BJ (cell line): ENCODE measurements at places on chromosomes 7 and 10. TPM values are rescaled to one million over a fixed set of nuclear protein-coding genes. Genes with fewer than 3 reads are reported as not detected.

ASAH2 gene
- polyA plus RNA-seq: 0.32 and 2.5 TPM in 2 replicates

NODAL gene
- not detected in 2 replicates for polyA plus RNA-seq

FGFR2 gene
- 0.18 and 0.26 TPM in 2 replicates for polyA plus RNA-seq

GPR85 gene
- polyA plus RNA-seq: 2.6 and 4.8 TPM in 2 replicates

PPP1R9A gene
- polyA plus RNA-seq: 0.09 and 0.16 TPM in 2 replicates

SSC4D gene
- 0.71 and 0.92 TPM in 2 replicates for polyA plus RNA-seq

KCND2 gene
- polyA plus RNA-seq: not detected in 2 replicates

CYP2C19 gene
- not detected in 2 replicates for polyA plus RNA-seq

CYP2C9 gene
- polyA plus RNA-seq: not detected in 2 replicates

ARHGAP22 gene
- polyA plus RNA-seq: 6.4 and 7.2 TPM in 2 replicates

DNA sequence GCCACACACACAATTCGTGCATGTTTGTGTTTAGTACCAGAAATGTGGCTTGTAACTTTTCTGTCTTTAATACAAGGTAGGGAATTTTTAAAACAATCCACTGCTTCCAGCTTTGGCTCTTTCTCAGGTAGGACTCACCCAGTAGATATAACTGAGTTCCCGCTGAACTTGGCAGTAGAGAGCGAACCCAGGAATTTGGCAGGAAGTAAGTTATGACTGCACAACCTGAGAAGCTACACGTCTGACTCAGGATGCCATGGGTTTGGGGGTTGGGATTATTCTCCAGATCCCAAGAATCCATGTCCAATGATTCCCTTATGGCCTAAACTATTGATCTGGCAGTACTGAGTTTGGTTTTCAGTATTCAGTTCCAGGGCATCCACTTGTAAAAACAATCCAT, 499.7 kb downstream of the CALN1 start:
- no peak for DNase-seq

GRCh38 chr7:37683246-37684120, at the start of gene GPR141:
Gene GPR141, plus strand, starts transcription at chr7:37683766. Its CDS starts 56,628 bp downstream, at chr7:37740394.
- no peak for DNase-seq

DNA sequence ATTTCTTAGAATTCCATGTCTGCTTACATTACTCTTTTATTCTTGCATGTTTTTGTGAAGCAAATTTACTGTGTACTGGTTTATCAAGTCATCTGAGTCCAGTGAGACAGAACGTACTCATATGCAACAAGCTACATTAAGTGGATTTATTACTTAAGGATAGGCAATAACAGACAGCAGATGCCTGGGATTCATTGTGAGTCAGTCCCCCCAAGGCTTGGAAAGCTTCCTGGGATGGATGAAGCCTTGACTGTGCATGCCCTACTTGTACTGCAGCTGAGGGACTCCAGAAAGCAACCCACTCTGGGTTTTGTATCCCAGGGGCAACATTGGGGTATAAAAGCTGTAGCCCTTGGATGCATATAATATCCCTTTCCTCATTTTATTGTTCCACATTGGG, 113.4 kb upstream of the RAB18 start:
- DNase-seq: peak; percentile 83

DNA sequence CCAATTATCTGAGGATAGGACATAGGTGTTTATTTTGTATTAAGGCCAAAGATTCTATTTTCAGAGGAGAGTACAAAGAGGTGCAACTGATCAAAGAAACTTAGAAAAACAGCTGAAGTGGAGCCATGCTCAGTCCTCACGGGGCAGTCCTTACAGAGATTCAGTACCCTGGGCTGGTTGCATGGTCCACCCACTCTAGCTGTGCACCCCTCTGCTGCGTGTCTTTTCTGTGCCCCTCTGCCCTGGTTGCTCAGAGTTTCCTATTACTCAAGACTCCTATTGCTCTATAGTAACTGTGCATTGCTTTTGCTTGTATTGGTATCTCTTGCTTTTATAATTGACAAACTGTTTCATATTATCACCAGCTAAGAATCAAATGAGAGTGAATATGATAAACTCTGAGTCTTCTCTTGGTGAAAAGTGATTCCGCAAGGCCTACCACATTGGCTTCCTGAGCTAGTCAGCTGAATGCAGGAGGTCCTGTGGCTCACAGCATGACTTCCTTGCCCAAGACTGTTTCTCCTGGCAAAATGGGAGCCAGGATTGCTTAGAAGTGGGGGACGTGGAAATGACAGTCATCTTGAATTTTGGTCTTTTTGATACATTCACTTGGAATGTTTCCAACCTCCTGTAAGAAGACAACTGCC, 137.0 kb downstream of the GLCCI1 start:
- no peak for DNase-seq

DNA sequence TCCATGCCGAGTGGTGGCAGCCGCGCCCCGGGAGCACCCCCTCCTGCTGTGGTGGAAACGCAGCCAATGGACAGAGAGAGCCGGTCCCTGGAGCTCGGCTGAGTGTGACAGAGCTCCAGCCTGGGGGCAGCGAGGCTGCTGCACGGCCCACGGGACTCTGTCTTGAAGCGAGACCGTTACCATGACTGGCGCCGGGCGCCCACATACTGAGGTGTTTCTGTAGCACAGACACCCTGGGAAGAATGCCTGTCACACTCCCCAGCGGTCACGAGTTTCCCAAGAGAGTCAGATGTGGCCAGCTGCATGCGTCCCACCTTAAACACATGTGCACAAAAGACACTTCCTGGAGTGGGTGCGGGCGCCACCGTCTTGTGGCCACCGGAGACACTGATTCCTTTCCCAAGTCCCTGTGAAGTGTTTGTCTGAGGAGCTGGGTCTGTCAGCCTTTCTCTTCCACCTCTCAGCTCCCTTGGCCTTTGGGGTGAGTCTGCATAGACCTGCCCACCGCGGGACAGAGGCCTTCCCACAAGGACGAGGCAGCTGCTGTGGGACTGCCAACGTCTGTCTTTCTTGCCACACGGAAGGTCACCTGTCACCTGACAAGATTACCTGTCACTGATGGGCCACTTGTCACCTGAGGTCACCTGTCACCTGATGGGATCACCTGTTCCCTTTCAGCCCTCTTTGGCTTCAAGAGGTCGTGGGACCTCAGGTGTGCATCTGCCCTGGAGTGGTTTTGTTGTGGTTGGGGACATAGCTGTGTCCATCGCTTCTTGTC, 94.6 kb downstream of the DNAJB6 start:
- no peak for DNase-seq

DNA sequence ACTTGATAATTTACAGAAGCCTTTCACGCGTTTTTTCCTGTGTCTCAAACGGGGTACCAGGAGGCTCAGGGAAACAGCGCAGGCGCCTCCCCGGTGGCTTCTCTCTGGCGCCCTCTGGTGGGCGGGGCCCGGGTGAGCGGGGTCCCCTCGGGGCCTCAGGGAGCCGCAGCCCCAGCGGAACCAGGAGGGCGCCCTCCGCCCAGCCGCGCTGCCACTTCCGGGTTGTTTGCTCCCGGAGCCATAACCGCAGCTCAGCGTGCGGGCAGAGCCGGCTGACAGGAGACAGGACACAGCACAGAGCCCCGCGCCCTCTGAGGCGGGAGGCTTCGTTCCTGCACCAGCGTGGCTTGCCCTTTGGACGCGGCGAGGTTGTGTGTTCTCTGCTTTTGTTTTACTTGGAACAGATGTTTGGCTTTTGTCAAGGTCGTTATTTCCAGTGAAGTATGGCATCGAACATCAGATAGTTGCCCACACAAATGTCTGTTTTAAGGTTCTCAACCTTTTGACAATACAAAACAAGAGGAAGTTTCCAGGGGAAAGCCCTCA, 6.9 kb upstream of the CYP2E1 start:
- peak; percentile 10 for DNase-seq

- no peak for DNase-seq
Observed at GRCh38 chr10:100745882-100746783, 751 bp downstream of the PAX2 start.

GRCh38 chr10:103895411-103896186, 22.4 kb downstream of the STN1 start:
- DNase-seq: peak; percentile 50

DNA sequence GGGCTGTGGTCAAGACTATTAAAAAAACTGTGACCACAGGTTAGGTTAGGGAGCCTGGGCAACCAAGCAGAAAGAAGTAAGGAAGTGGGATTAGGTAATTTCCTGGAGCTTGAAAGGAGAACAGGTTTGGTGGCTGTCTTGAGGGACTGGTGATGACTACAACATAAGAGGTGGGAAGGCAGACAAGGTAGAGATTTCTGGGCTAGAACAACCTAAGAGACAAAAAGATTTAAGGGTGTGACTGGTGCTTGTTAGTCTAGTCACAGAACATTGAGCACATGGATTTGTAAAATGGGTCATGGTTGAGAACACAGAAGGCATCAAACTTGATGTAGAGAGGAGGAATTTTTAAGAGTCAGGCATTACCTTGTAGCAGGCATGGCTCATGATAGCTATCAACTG, 123.7 kb upstream of the ASAH2 start:
- no peak for DNase-seq

DNA sequence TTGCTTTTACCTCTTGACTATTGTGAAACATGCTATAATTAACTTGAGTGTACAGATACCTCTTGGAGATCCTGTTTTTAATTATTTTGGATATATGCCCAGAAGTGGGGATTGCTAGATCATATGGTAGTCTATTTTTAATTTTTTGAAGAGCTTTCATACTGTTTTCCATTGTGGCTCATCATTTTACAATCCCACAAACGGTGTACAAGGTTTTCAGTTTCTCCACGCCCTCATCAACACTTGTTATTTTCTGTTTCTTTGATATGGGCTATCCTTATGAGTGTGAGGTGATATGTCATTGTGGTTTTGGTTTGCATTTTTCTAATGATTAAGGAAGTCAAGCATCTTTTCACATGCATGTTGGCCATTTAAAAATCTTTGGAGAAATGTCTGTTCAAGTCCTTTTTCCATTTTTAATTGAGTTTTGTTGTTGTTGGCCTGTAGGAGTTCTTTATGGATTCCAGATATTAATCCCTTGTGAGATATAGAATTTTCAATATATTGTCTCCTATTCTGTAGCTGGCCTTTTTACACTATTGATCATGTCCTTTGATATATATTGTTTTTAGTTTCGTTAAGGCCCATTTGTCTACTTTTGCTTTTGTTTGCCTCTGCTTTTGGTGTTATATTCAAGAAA, 7.5 kb downstream of the AGK start:
- peak; percentile 14 for DNase-seq

DNA sequence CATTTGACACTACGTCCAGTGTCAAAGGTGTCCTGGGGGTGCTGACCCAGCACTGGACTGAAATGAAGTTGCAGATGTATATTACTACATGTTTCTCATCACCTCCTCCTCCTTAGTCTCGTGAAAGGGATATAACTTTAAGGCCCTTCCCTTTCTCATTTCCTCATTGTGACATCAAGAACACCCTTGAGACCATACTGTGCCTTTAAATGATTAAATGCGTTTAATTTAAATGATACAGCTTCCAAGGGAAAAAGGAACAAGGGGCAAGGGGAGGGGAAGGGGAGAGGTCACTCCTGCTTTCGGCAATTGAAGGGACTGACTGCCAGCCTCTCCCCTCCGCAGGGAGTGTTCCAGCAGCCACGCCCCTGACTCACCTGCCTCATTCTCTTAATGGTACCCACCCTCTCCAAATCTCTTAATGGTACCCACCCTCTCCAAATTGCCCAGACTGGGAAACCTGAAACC, 80.5 kb upstream of the KMT2E start:
- DNase-seq: no peak

DNA sequence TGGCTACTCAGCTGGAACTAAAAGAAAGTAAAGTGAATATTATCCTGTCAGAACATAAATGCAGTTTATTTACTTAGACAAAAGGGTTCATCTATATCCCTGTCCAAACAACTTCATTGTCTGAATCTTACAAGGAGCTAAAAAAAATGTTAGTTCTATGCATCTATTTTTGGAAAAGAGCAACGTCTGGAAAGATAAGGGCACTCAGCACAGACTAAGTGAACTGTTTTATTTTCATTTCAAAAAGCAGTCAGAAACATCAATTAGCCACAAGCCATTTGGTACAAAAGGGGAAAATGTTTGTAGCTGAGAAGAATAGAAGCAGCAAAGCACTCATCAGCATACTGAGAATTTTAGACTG, 245.5 kb downstream of the FOXP2 start:
- DNase-seq: no peak

DNA sequence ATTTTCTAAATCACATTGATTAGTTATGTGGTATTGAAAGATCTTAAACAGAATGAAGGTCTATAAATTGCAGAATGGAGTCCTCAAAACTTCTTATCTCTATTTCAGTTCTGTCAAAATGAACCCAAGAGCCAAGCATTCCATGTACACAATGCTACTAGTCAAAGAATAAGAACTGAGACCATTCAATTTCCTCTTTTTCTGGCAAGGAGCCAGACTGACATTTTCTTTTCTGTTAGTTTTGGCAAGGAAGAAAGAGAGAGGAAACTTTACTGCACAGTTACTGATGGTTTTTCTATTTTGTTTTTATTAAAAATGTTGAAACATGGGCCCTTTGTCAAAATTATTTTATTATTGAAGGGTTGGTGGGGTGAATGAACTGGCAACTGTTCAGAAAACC, 181.8 kb upstream of the FERD3L start:
- no peak for DNase-seq

GRCh38 chr10:121845044-121845784, 82.6 kb downstream of the ATE1 start:
- no peak for DNase-seq

DNA sequence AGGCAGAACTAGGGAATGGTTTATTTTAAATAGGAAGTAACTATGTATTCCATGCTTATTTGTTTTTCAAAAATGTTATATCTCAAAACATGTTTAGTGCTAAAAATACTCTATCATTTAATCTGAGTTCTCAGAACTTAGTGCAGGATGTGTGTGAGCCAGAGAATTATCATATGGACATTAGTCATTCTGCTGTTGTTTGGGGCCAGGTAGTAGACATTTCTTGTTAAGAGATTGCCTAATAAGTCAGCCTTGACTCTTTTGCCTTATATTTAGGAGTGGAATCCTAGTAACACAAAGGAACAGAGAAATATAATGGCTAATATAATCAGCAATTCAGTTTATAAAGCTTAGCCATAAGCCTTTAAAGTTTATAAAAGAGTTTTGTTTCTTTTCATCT, 149.8 kb downstream of the CCSER2 start:
- no peak for DNase-seq

- DNase-seq: no peak
Observed at GRCh38 chr10:99850767-99851340, 68.4 kb downstream of the ABCC2 start.

DNA sequence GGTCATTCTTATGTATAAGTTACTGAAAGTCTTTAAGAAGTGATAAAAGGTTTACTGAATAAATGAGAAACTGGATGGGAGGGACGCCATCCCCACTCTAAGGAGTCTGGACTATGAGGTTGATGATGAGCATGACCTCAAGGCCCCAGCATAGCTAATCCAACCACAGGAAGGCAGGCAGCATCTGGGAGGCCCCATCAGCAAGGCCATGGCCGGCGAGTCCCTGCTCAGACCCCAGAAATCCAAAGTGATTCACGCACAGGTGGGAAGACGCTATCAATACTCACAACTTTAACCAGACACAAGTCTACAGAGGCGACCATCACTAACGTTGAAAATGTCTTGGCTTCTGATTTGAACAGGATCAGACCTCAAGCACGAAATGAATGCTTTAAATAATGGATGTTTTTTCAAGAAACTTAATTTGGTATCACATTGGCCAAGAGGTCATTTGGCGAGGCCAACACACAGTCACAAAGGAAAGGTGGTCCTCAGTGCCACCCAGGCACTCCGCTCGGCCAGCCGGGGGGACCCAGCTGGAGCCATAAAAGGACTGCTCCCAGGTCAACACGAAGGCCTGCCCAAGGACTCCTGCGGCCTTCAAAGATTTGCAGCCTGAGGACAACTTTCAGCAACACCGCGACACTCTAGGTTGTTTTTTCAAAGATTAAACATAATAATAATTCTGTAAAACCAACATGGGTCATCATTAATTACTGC, 228.5 kb downstream of the PTPRN2 start:
- no peak for DNase-seq
